ENCODE measurements at places on chromosomes 7 and 10. TPM values are rescaled to one million over a fixed set of nuclear protein-coding genes. Genes with fewer than 3 reads are reported as not detected.

DNA sequence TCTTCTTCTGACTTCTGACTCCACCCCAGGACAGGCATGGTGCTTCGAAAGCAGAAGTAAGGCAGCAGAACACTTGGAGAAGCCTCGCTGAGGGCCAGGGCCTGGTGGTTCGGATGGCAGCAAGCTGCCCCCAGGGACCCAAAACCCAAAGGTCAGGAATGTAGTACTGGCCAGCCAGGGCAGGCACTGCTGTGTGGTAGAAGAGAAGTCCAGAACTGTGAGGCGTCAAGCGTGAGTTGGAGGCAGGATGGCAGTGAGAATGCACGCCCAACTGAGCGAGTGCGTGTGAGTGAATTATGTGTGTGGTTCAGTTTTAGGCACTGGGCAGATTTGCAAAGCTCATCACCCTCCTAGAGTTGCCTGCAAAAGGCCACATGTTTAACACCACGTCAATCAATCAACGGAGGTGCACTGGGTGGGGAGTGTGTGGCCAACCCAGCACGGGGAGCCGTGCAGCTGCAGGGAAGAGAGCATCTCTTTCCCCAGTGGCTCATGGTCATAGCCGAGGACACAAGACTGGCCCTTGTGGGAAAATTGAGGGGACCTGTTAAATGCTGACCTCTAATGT, 144.3 kb downstream of the KCNMA1 start:
- peaks cover 17% of the 10 kb centered on the region for H3K4me1 ChIP-seq
- H3K4me3 ChIP-seq, result peak overlapping the region; percentile 49
- no peak overlapping the region for H3K27ac ChIP-seq

GRCh38 chr10:95664543-95664942, 8.0 kb upstream of the ALDH18A1 start:
- no peaks in the 10 kb centered on the region for H3K4me1 ChIP-seq
- no peak overlapping the region for H3K4me3 ChIP-seq
- DNase-seq, result no peak
- H3K27me3 ChIP-seq, result no peaks in the 10 kb centered on the region
- H3K27ac ChIP-seq, result no peak overlapping the region

DNA sequence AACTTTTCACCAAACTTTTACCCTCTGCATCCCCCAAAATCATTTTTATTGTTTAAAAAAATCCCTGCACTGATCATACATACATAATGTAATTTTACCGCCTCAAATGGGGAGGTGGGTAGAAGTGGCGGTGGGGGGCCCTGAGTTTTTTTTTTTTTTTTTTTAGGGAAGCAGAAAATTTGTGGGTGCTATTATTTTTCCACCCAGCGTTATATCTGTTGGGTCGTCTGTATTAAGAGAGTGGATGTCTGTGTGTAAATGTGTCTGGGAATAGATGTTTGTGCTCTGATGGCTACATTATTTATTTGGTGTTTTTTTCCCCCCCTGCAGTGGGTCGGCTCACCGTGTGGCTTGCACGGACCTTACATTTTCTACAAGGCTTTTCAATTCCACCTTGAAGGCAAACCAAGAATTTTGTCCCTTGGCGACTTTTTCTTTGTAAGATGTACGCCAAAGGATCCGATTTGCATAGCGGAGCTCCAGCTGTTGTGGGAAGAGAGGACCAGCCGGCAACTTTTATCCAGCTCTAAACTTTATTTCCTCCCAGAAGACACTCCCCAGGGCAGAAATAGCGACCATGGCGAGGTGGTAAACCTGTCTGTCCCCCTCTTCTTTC, 438 bp downstream of the ARID5B start:
- no peaks in the 10 kb centered on the region for H3K27me3 ChIP-seq
- H3K27ac ChIP-seq, result peak overlapping the region; percentile 98
- H3K4me1 ChIP-seq, result peaks cover 53% of the 10 kb centered on the region
- H3K36me3 ChIP-seq, result peaks cover 32% of the 10 kb centered on the region

GRCh38 chr7:1968397-1969111, 264.2 kb downstream of the MAD1L1 start:
- H3K4me1 ChIP-seq, result peaks cover 30% of the 10 kb centered on the region
- H3K4me3 ChIP-seq, result no peak overlapping the region
- no peaks in the 10 kb centered on the region for H3K27me3 ChIP-seq
- H3K36me3 ChIP-seq, result peaks cover 27% of the 10 kb centered on the region
- no peak for DNase-seq

Gene SLC13A1
- not detected for total RNA-seq

All from activated B cell treated with CpG ODN at 0.5 μM for 24 hours (primary cell).